ENCODE measurements at places on chromosomes 11 and 22.

- no peak overlapping the region for H3K27ac ChIP-seq
- DNase-seq, result no peak
- H3K4me3 ChIP-seq, result no peak overlapping the region
- H3K27me3 ChIP-seq, result no peaks in the 10 kb centered on the region
- H3K4me1 ChIP-seq, result no peaks in the 10 kb centered on the region
These were observed 62.6 kb upstream of the SLC6A5 start for GRCh38 chr11:20536784-20537183.

DNA sequence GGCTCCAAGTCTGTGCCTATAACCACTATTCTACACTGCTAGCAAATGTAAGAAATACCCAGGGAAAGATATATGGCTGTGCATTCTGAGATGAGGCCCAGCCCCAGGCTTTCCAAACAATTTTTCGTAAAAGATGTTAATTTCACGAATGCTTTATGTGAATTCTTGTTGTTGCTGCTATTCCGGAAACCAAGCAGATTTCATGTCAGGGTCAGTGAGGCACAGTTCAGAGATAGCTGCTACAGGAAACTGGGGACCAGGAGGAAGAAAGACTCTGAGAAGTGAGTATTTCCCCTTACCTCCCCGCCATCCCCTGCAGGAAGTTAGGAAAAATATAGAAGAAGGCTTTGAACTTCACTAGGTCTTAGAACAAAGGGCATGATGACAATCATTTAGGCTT, 84.7 kb upstream of the TP53I11 start:
- H3K4me3 ChIP-seq, result no peak overlapping the region
- H3K27me3 ChIP-seq, result no peaks in the 10 kb centered on the region
- no peaks in the 10 kb centered on the region for H3K4me1 ChIP-seq

- H3K27me3 ChIP-seq, result no peaks in the 10 kb centered on the region
- H3K4me1 ChIP-seq, result peaks cover 14% of the 10 kb centered on the region
- peak; percentile 74 for DNase-seq
- peak overlapping the region; percentile 89 for H3K27ac ChIP-seq
- peaks cover 14% of the 10 kb centered on the region for H3K36me3 ChIP-seq
- H3K4me3 ChIP-seq, result peak overlapping the region; percentile 93
These were observed 839 bp downstream of the STX5 start for GRCh38 chr11:62830904-62831519.

- H3K4me1 ChIP-seq, result peaks cover 25% of the 10 kb centered on the region
- no peaks in the 10 kb centered on the region for H3K36me3 ChIP-seq
- DNase-seq, result peak; percentile 79
These were observed 20.5 kb upstream of the SYT12 start for GRCh38 chr11:67002297-67002913.

Data from GM23338 (cell line).